ENCODE measurements at places on chromosomes 2 and 18.

- DNase-seq: no peak
Observed at GRCh38 chr2:46871976-46872381, 43.6 kb downstream of the MCFD2 start.

- DNase-seq: peak; percentile 64
Observed at GRCh38 chr2:197777823-197778407, 7.2 kb downstream of the BOLL start.

DNA sequence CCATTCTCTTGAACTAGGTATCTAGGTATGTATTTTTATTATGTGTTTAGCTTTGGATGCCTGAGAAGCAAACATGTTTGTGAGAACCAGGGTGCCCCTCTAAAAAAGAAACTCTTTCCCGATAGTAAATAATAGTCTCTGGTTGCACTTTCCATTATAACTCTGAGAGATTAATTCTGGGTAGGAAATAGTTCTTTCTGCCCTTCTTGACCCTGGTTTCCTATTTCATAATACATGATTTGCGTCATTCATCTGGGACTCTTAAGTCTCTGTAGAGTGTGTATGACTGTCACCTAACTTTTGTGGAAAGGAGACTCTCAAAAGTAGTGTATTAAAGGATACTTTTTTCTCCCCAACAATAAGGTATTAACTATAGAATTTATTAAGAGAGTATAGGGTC is 31.5 kb downstream of the ACSL3 start:
- no peak for DNase-seq

DNA sequence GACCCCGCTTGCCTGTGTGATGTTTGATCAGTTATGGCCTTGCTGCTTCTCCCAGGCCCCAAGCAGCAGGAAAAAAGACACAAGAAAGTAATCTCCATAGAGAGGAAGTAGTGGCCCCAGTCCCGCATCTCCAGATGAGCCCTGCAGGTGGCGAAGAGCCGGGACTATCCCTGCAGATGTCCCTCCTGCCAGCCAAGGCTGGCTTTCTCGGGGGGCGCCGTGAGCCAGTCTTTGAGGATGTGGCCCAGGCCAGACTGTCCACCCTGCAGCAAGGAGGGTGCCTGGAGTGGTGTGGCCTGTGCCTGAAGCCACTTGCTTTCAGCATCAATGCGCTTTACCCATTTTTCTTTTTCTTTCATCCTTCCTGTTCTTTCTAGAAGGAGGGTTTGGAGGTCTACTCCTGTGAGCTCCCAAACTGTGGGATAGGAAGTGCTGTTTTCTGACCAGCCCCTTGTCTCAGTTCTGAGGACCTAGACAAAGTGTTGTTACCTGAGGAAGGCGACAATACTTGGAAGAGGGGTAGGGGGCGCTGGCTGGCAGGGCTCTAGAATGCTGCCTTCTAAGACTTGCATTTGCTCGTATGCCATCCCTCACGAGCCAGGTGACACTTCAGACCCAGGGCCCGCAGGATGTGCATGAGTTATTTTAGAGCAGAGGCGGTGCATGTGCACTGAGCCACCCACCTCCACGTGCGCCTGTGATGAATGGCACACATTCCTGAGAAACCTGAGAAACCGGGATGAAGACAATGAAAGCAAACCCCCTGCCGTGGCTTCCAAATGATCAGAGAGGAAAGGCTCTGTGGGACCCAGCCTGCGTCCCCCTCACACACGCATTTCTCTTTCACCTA is 255.8 kb downstream of the FBXO15 start:
- no peak for DNase-seq

GRCh38 chr18:12038082-12038638 is 55.5 kb upstream of the ANKRD62 start:
- peak; percentile 64 for DNase-seq

DNA sequence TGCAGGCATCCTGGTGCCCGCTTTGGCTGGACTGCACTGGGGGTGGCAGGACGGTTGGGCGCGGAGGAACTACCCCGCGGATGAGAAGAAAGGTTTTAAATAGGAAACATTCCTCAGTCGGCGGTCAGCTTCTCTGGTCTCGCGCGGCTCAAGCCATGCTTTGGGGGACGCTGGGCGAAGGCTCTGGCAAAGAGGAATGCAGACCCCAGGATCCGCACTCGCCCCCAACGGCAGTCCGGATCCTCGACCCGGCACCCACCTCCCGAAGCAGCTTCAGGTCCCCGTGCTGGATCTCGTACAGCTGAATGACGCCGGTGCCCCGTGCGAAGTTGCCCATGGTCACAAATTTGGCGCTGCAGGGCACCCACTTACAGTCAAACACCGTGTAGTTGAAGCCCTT is 686 bp upstream of the PNO1 start:
- no peak for DNase-seq

GRCh38 chr2:230124757-230125431 is 56.2 kb upstream of the SLC16A14 start:
- no peak for DNase-seq

- no peak for DNase-seq
Observed at GRCh38 chr2:113675875-113676274, 48.8 kb downstream of the RABL2A start.

GRCh38 chr2:85168942-85169341 is 35.8 kb downstream of the TCF7L1 start:
- no peak for DNase-seq

Data from eye (tissue), 1 donor.